ENCODE measurements at places on chromosomes 11 and 22.

GRCh38 chr22:31692186-31692886 is 30.3 kb upstream of the PISD start:
- peak; percentile 48 for DNase-seq

- no peak for DNase-seq
Measured at GRCh38 chr11:126743628-126744027, 256.9 kb downstream of the KIRREL3 start.

GRCh38 chr11:44364596-44364995 is 54.7 kb upstream of the ALX4 start:
- no peak for DNase-seq

GRCh38 chr22:46070215-46070802 is 80.0 kb upstream of the PPARA start:
- DNase-seq: no peak

- DNase-seq: no peak
Measured at GRCh38 chr11:63490551-63491239, at the start of gene PLAAT5. Gene PLAAT5 (minus strand): TSS chr11:63491167. CDS start chr11:63491034, 133 bp downstream.

- no peak for DNase-seq
Measured at GRCh38 chr11:62444236-62444833, 25.5 kb downstream of the SCGB1A1 start.

DNA sequence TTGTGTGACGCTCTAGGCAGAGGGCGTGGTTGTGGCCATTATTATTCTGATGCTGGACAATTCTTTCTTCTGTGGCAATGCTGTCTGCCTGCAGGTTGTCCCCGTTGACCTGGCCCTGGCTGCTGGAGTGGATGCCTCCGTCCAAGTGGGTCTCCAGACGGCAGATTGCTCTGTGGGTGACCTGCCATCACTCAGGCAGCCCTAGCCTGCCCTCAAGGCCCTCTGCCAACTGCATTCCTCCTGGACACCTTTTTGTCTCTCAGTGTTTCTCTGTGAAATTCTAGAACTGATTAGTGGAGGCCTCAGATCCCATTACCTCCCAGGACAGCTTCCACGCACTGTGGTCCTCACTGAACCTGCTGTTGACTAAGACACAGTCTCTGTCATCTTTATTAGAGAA is 86.7 kb downstream of the TBC1D22A start:
- no peak for DNase-seq

- DNase-seq: peak; percentile 84
Measured at GRCh38 chr11:130817330-130817944, 98.8 kb downstream of the SNX19 start.

- DNase-seq: no peak
Measured at GRCh38 chr11:97229936-97230335, 840.1 kb downstream of the JRKL start.

All from fibroblast of skin of left biceps (primary cell).